Retinal pigment epithelial cell (primary cell): ENCODE measurements at places on chromosomes 2 and 18.

DNA sequence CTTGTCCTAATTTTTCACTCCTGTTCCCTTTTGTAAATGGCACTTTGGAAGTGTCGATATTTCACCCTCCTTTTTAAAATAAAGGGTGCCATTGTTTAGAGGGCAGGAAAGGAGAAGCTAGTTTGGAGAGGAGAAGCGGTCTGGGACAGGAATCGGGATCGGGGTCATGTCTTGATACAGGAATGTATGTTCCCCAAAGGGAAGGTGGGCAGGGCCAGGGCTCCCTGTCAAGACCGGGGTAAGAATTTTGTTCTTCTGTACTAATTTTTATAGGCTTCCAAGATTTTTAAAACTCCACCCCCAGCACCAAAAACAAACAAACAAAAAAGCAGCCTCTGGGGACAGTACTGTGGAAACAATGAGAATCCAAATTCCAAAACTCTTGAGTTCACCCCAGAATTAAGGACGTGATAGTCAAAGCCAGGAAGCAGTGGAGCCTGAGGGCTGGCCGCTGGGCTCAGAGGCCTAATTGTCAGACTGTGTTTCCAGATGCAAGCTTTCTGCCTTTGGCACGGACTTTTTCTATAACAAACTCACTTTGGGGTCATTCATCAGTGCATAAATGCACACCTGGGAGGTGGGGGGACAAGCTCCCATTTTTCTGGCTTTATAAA, 250.4 kb upstream of the SIX2 start:
- DNase-seq: no peak

- no peak for DNase-seq
Measured at GRCh38 chr2:237574894-237575868, 8.8 kb downstream of the PRLH start.

DNA sequence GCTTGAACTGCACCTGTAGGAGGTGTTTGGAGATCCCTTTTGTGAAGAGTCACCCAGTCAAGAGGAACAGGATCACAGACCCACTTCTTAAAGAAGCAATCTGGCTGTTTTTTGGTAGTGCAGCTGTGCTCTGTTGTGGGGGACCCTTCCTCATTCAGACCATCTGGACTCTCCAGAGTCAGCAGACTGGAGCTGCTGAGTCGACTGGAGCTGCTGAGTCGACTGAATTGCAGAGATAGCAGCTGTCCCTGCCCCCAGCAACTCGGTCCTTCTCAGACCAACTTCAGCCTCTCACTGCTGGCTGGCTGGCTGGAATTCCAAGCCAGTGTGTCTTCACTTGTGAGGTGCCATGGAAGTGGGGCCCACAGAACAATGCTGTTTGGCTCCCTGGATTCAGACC, 56.8 kb downstream of the GTF3C3 start:
- DNase-seq: no peak

- DNase-seq: no peak
Measured at GRCh38 chr18:8912348-8913326, 189.9 kb upstream of the NDUFV2 start.

GRCh38 chr2:118607641-118608040, 239.8 kb downstream of the EN1 start:
- no peak for DNase-seq

- DNase-seq: no peak
Measured at GRCh38 chr18:1036926-1037325, 132.3 kb downstream of the ADCYAP1 start.

GRCh38 chr2:216159646-216160045, 50.5 kb downstream of the XRCC5 start:
- DNase-seq: no peak

GRCh38 chr2:233416706-233417105, 62.4 kb downstream of the DGKD start:
- no peak for DNase-seq

DNA sequence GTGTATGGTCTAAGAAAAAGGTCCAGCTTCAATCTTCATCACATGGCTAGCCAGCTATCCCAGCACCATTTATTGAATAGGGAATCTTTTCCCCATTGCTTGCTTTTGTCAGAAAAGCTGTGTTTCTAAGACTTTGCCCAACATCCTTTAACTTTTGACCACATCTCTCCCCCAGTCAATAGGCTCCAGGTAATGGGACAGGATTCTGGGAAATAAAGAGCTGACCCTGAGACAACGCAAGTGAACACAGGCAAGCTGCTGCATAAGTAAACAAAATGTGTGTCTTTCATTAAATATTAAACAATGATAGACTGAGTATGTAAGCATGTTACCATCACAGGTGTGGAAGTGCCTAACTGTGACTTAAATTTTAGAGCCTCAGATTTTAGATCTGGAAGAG, 23.0 kb downstream of the FAM110C start:
- DNase-seq: no peak

DNA sequence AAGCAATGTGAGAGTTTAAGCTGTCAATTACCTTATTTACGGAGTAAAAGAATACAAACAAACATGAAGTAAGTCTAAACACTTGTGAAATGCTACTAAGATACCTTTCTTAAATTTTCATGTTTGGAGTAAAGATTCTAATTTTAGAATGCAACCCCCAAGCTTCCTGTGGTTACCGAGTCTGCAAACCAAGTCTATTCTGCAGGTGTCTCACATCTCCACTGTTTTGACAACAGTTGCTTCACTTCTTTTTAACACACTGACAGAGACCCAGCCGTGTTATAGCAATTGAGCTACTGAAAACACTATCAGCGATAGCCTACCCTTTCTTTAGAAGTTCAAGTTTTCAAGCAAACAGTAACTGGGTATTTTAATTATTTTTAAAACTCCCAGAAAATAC, 608.3 kb downstream of the ERBB4 start:
- DNase-seq: no peak

DNA sequence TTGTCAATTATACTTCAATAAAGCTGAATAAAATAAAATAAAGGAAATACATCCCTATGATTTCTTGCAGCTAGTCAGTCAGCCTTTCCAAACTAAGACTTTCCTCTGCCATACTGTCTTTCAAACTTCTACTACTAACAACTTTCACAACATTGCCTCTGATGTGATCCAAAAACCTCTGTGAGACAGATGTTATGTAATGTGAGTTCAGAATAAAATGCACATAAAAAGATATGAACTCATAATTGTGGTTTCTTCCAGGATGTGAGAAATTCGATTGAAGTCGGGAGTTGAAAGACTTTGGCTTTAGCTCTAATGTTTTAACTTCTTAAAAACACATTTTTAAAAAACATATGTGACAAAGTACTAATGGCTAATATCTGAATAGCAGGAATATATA, 98.7 kb downstream of the PIGN start:
- no peak for DNase-seq

GRCh38 chr2:157377861-157378260, 52.2 kb upstream of the ERMN start:
- DNase-seq: no peak

DNA sequence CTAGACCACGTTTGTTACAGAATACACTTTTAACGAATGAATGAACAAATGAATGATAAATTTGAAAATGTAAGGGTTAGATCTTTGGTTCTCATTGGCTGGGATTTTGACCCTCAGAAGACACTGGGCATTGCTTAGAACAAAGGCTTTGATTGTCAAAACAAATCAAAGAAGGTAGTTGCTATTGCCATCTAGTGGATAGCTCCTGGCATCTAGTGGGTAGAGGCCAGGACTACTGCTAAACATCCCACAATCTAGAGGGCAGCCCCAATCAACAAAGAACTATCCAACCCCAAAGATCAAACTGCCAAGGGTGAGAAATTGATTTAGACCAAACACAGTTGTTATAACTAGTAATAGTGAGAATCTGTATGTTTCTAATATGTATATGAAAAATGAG, 552.3 kb downstream of the KCNJ3 start:
- peak; percentile 6 for DNase-seq

DNA sequence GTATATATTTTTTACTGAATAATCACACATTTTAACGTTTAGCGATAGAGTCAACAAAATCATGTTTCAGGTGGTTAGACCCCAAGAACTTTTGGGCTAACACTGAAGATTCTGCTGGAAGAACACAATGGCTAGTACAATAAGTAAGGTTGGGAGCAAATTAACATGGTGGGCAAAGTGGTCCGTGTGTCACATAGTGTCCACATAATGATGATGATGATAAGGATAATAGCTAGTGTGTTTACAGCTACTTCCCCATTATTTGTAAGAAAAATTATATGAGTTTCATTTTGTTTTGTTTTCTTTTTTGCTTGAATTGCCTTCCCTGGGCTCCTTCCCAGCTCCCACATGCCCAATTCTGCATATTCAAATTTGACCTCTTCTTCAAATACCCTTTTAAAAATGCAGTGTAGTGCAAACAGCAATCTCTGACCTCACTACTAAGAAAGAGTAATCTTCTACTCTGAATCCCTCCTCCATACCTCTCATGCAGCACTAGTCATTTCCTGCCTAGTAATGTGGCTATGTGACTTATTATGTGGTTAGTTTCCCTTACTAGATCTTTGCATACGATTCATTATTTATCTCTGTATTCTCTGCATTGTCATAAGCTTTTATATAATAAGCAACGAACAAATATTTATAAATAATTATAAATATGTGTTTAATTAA, 16.9 kb upstream of the VPS54 start:
- DNase-seq: no peak

GRCh38 chr2:174931724-174932123, 73.5 kb downstream of the CHN1 start:
- DNase-seq: no peak

GRCh38 chr18:70291295-70291574, 2.4 kb downstream of the SOCS6 start:
- DNase-seq: no peak

- DNase-seq: peak; percentile 97
Measured at GRCh38 chr2:43110442-43110871, 115.9 kb downstream of the ZFP36L2 start.

- DNase-seq: no peak
Measured at GRCh38 chr18:65423776-65424175, 327.0 kb upstream of the CDH7 start.

GRCh38 chr2:120599072-120599471, 136.6 kb upstream of the GLI2 start:
- no peak for DNase-seq

DNA sequence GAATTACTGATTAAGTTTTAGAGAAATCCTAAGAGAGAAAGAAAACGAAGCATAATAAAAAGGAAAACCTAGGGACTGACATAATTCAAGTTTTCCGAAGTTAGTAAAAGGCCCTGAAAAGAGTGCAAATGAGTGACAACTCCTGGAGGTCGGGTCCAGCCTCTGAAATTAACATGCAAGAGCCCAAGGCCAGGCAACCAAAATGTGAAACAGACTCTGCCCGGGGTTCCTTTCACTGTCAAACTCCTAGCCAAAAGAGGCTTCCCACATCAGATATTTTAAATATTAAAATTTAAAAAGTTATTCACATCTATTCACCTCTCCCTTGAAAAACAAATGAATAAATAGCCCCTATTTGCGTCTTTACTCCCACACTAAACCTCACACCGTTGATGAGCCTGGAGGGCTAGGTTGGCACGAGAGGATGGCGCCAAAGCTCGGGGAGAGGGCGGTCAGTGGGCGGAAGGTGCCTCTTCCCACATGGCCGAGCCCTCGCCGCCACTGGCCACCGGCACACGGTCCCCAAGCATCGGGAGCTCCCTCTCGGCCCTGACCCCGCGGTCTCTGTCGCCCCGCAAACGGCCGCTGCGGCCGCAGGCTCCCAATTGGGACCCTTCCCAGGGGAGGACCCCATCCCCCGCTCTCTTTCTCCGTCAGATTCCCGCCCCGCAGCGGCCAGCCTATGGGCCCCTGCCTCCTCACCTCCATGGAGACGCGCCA, 630 bp downstream of the PPM1G start:
- no peak for DNase-seq

GRCh38 chr18:47935321-47936055, 5.0 kb upstream of the SMAD2 start:
- no peak for DNase-seq

DNA sequence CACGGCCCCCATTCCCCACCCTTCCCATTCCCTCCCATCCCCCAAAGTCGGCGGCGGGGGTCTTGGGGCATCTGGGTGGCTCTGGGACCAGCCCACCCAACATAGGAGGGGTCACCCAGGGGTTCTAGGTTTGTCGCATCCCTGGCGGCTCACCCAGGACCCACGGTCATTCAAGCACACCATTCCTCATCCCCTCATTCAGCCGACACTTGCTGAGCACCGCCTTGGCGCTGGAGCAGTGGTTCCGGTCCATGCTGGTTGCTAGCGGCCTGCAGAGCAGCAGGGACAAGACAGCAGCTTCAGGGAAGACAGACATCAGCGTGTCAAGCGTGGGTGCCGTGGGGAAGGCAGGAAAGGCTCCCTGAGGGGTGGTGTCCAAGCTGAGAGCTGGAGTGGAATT, 50.5 kb upstream of the OTOS start:
- DNase-seq: no peak

DNA sequence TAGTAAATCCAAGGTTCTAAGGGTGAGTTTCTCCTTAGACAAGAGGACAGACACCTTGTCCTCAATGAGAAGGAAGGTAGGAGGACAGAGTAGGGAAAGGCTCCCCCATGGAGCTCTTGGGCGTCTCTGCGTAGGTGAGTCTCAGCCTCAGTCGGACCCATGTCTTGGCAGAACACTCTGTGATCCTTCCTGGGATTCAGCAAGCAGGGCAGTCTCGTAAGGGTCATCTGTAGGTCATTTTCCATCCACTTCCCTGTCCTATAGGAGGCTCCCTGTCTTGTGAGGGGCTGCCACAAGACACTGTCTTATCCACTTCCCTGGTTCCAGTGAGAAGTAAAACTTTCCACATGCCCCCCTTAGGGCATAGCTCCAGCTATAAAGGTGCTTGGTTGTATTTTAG, 122.6 kb upstream of the TWIST2 start:
- no peak for DNase-seq

- DNase-seq: no peak
Measured at GRCh38 chr2:178074123-178075005, 1.8 kb upstream of the PDE11A start.

DNA sequence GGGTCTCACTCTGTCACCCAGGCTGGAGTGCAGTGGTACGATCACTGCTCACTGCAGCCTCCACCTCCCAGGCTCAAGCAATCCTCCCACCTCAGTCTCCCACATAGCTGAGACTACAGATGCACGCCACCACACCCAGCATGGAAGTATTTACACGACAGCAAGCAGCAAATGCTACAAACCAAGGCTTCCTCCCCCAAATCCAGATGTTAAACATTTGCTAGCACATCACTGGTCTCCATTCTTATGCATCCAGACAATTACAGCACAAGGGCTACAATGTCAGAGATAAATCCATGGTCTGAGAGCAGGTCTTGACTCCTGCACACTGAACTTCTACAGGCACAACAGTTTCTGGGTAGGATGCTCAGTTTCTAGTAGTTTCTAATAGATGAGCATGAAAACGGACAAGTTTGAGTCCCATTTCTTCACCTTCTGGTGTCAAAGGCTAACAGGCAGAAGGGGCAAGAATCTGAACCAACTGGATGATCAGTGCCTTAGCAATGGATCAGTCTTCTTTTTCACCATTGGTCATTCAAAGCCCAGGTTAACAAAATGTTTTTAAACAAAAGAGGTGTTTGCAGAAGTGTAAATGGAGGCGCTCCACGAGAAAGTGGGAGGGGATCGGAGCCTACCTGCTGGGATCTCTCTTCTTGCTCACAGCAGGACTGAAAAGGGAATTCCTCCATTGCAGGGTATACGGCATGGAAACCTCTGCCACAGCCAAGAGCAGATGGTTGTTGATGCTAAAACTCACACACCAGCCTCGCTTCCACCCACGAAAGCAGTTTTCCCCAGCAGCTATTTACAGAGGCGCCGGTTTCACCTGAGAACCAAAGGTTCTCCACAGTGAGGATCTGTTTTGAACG, 135.0 kb upstream of the ARL4C start:
- DNase-seq: no peak

GRCh38 chr2:10324095-10324832, 21.6 kb downstream of the HPCAL1 start:
- DNase-seq: no peak

- DNase-seq: no peak
Measured at GRCh38 chr2:239731998-239732665, 293.0 kb downstream of the NDUFA10 start.
